ENCODE measurements at places on chromosomes 4 and X. TPM values are rescaled to one million over a fixed set of nuclear protein-coding genes. Genes with fewer than 3 reads are reported as not detected.

Gene HPGD
- 0.26 TPM for total RNA-seq

Gene HSD17B13
- under 0.01 TPM for total RNA-seq

Gene CLIC2
- 6.7 TPM for total RNA-seq

Gene CACNA1F
- total RNA-seq = 0.26 TPM

Gene SLC26A1
- total RNA-seq = 0.33 TPM

Gene ZCCHC12
- total RNA-seq = under 0.01 TPM

Gene VCX3B
- total RNA-seq = not detected

Gene ALPK1
- 50.2 TPM for total RNA-seq

Gene SYTL4
- total RNA-seq = 4.6 TPM

Gene MND1
- total RNA-seq = 5.8 TPM

Gene SSX1
- total RNA-seq = not detected

Gene DUSP21
- not detected for total RNA-seq

Gene F9
- not detected for total RNA-seq

Gene CRLF2
- total RNA-seq = not detected

Gene GAGE13
- total RNA-seq = not detected

Gene PLP1
- not detected for total RNA-seq

Gene C4orf51
- total RNA-seq = not detected

Gene ODAPH
- total RNA-seq = not detected

Gene FGF13
- 4.6 TPM for total RNA-seq
